ENCODE measurements at places on chromosomes 5 and 9.

DNA sequence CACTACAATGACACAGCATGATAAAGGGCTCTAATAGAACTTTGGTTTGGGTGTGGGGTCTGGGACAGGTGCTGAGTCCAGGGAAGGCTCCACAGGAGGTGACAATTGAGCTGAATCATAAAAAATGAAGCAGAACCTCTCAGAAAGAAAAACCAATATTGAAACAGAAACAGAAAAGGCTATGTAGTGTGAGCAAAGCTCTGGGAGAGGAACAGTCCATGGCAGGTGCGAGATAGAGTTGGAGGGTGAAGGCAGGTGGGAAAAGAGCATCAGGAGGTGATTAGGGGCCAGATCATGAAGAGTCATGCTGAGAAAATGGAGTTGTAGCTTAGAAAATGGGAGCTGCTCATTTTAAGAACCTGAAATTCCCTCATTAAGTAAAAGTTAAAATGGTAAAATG is 164.9 kb downstream of the KCTD16 start:
- no peaks in the 10 kb centered on the region for H3K27me3 ChIP-seq
- no peaks in the 10 kb centered on the region for H3K36me3 ChIP-seq
- H3K4me1 ChIP-seq = no peaks in the 10 kb centered on the region
- H3K27ac ChIP-seq = no peak overlapping the region
- H3K4me3 ChIP-seq = no peak overlapping the region

DNA sequence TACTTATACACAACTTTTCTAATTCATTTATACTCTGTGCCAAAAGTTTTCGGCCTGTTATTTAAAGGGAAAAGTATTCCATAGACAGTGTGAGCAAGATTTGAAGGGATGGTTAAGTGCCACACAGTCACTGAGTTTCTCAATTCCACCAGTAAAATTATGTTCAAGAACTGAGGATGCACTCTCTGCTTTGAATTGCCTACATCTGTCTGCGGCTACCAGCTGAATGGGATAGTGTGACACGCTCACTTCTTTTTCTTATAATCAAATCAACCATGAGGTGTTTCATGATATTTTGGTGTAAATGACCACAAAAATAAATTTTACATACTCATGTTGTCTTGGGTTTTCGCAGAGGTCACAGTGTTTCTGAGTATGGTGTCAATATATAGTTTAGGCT is 218.4 kb upstream of the TMEM161B start:
- no peaks in the 10 kb centered on the region for H3K4me1 ChIP-seq
- no peak for DNase-seq
- H3K36me3 ChIP-seq = no peaks in the 10 kb centered on the region
- H3K27ac ChIP-seq = no peak overlapping the region

DNA sequence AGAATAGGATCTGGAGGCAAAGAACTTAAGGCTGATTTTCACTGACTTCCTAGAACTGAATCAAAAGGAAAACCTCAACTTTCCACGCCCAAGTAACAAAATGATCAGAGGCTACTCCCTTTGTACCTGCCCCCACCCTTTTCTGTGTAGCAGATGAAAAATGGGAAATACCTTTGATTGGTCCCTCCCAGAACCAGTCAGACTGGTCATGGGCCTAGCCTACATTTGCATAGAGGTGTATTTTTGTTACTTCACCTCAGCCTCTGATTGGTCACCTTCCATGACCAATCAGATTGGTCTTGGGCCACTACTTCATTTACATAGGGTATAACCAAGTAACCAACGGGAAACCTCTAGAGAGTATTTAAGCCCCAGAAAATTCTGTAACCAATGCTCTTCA is 1553.5 kb upstream of the C9orf72 start:
- no peaks in the 10 kb centered on the region for H3K36me3 ChIP-seq
- H3K4me1 ChIP-seq = no peaks in the 10 kb centered on the region

GRCh38 chr9:103226647-103227013 is 231.5 kb downstream of the CYLC2 start:
- H3K27ac ChIP-seq = no peak overlapping the region
- H3K4me1 ChIP-seq = no peaks in the 10 kb centered on the region
- H3K4me3 ChIP-seq = no peak overlapping the region
- no peak for DNase-seq

DNA sequence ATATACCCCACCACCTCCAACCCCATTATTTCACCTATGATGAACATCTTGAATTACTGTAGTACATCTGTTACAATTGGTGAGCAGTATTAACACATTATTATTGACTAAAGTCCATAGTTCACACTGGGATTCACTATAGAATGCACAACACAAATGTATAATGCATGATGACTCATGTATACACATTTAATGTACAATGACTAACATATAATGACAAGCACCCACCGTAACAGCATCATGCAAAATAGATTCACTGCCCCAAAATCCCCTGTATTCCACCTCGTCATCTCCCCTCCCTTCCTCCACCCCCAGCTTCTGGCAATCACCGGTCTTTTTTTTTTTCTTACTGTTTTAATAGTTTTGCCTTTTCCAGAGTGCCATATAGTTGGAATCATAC is 47.1 kb upstream of the NEK6 start:
- no peaks in the 10 kb centered on the region for H3K27me3 ChIP-seq
- no peak for DNase-seq
- H3K36me3 ChIP-seq = no peaks in the 10 kb centered on the region
- no peaks in the 10 kb centered on the region for H3K4me1 ChIP-seq
